ENCODE measurements at places on chromosomes 11 and 22.

DNA sequence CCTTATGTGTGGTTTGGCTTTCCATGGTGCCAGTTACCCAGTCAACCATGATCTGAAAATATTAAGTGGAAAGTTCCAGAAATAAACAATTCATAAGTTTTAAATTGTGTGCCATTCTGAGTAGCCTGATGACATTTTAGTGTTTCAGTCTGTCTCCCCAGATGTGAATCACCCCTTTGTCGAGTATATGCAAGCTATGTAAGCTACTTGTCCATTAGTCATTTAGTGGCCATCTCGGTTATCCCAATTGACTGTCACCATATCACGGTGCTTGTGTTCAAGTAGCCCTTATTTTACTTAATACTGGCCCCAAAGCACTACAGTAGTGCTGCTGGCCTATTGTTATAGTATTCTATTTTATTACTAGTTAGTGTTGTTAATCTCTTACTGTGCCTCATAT, 44.9 kb downstream of the ATG16L2 start:
- DNase-seq = no peak

DNA sequence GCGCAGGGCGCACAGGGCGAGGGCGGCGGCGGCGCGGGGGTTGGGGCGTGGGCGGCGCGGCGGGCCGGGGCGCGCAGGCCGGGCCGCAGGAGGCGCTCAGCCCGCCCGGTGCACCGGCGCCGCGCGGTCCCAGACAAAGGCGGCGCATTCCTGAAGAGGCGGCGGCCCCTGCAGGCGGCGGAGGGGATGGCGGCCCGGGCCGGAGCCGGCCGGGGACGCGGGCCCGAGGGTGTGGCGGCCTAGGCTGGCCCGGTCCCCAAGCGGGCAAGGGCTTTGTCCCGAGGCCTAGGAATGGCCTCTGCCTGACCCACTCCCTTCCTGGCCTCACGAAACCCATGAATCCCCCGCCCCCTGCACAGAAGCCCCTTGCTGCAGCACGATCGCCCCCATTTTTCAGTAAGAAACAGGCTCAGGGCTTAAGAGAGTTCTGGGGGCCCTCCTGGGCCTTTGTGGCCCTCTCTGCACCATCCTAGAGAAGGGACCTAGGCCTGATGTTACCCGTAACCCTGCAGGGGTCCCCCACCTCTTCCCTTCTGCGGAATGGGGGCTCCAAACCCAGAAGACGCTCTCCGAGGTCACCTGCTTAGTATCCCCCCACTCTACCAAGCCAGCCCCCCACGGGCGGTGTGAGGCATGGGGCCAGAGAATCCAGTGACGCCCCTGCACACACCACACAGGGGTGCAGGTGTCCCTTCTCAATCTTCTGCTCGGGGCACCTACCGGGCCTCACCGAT, at the start of gene RTN4R:
RTN4R (minus strand) TSS at position 40 of the 734 bp plus-strand sequence. CDS start 226 bp downstream, outside the sequence.
- DNase-seq = no peak

DNA sequence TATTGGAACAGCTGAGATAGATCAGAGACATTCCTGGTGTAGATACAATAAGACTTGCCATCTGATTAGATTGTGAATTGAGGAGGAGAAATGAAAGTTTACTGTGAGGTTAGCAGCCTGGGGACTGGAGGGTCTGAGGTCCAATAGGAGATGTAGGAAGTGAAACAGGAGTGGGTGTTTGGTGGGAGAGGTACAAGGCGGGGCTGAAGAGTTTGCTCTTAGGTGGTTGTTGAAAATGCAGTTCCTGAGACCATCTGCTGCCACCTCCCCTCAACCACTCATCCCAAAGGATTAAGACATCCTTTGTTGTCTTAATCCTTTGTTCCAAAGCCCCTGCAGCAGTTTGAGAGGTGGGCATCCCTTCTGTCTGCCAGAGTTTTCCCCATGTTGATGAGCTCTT, 14.8 kb downstream of the PIWIL4 start:
- no peak for DNase-seq

- no peak for DNase-seq
These were observed 1.8 kb upstream of the MS4A15 start for GRCh38 chr11:60754887-60755286.

GRCh38 chr11:97269527-97269926, 879.7 kb downstream of the JRKL start:
- no peak for DNase-seq

DNA sequence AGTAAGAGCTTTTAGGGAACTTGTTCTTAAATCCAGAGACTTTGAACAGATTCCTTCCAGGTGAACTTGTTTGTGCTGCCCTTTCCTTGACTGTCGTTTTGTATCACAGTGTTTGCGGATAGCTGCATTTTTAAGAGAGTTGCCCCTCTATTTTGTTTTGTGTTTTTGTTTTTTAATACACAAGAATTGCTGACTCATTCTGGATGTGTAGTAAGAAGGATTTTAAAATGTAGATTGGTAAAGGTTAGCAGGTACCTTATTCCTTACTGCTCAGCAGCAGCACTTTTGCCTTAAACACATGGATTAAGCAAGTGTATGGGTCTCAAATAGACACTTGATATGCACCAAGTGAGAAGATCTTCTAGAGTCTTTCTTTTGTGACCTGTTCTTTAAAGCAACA, 8.9 kb upstream of the APOA5 start:
- no peak for DNase-seq

All from amygdala (tissue), 56 donors.